ENCODE measurements at places on chromosomes 13 and 19. TPM values are rescaled to one million over a fixed set of nuclear protein-coding genes. Genes with fewer than 3 reads are reported as not detected.

CD33 gene
- total RNA-seq = 0.08 TPM

BRME1 gene
- not detected for total RNA-seq

TRPC4 gene
- total RNA-seq = 0.18 TPM

MISP3 gene
- 4.2 TPM for total RNA-seq

ANKLE1 gene
- 0.66 TPM for total RNA-seq

GAMT gene
- total RNA-seq = 22.6 TPM

CNN2 gene
- 59.4 TPM for total RNA-seq

TSSK6 gene
- total RNA-seq = 2.1 TPM

BSPH1 gene
- not detected for total RNA-seq

ZNF540 gene
- 0.14 TPM for total RNA-seq

PRRG2 gene
- 0.73 TPM for total RNA-seq

PRR36 gene
- total RNA-seq = 0.17 TPM

Data from A549 treated with CpdA at 1 μM for 4 hours (cell line).